Left lung (tissue), 14 donors: ENCODE measurements at places on chromosomes 4 and X. TPM values are rescaled to one million over a fixed set of nuclear protein-coding genes. Genes with fewer than 3 reads are reported as not detected.

DNA sequence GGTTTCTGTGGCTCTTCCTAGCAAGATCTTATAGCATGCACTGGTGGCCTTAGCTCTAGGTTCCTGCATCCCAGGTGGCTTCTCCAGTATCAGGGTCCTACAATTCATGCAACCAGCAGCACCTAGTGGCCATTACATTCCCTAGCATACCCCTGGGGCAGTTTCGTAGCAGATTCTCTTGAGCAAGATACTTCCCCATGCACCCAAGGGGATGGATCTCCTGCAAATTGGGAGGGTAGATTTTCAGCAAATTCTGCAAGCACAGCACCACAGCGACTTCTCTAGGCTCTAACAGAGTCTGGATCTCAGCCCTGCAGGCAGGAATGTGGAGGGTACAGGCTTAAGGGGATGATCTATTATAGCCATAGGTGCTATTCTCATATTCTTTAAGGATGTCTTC is 13.1 kb upstream of the SLC9B1 start:
- H3K36me3 ChIP-seq: no peaks in the 10 kb centered on the region
- no peaks in the 10 kb centered on the region for H3K4me1 ChIP-seq
- DNase-seq: no peak
- no peak overlapping the region for H3K27ac ChIP-seq
- no peak overlapping the region for H3K4me3 ChIP-seq

DNA sequence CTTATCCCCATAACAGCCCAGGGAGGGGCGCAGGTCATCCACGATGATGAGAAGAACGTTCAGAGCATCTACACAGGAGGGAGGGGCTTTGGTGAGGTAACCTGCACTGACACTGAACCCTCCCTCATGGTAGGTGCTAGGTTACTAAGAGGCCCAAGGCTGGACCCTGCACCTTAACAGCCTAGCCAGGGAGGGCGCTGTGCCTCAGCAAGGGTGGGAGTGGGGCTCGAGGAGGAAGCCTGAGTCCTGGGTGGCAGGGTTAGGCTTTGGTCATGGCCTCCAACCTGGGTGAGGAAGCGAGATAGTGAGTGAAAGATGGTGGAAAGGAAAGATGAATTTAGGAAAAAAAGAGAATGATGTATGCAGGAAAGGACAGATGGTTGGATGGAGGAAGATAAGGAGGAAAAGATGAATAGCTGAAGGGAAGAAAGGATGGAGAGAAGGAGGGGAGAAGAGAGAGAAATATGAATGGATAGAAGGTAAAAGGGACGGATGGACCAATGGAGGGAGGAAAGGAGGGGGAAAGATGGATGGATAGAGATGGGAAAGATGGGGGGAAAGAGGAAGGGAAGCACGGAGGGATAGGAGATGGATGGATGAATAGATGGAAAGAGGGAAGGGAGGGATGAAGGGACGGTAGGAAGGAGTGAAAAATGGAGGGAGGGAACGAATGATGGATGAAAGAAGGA is 736 bp downstream of the IDS start:
- H3K4me3 ChIP-seq: peak overlapping the region; percentile 54
- H3K36me3 ChIP-seq: no peaks in the 10 kb centered on the region
- H3K4me1 ChIP-seq: no peaks in the 10 kb centered on the region
- no peak for DNase-seq
- peak overlapping the region; percentile 67 for H3K27ac ChIP-seq

GRCh38 chr4:26879805-26880204 is 19.2 kb downstream of the STIM2 start:
- no peak for DNase-seq

DNA sequence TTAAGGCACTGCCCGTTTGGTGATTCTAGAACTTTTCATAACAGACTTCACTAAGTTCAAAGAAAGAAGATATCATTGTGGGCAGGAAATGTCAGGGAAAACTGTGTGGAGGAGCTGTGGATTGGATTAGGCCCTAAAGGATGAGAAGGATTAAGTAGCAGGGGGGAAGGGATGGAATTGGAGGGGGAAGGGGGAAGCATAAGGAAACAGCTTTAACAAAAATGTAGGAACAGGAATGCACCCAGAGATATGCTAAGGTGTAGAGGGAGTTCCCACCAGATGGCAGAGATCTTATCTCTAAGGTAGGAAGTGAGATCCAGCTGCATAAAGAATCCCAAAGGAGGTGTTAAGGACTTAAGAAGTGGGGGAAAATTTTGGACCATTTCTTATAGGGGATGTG is 114.5 kb downstream of the LARP7 start:
- no peak overlapping the region for H3K27ac ChIP-seq
- no peaks in the 10 kb centered on the region for H3K36me3 ChIP-seq
- no peak overlapping the region for H3K4me3 ChIP-seq
- DNase-seq: no peak
- no peaks in the 10 kb centered on the region for H3K27me3 ChIP-seq

- no peaks in the 10 kb centered on the region for H3K27me3 ChIP-seq
- no peak for DNase-seq
- no peaks in the 10 kb centered on the region for H3K4me1 ChIP-seq
- no peak overlapping the region for H3K4me3 ChIP-seq
- no peaks in the 10 kb centered on the region for H3K36me3 ChIP-seq
- H3K27ac ChIP-seq: no peak overlapping the region
Measured at GRCh38 chrX:82677286-82677685, 830.8 kb upstream of the POU3F4 start.

GRCh38 chr4:154741922-154742850 is 1.6 kb upstream of the LRAT start:
- no peak for DNase-seq
- H3K27ac ChIP-seq: no peak overlapping the region
- H3K36me3 ChIP-seq: no peaks in the 10 kb centered on the region
- H3K4me1 ChIP-seq: peaks cover 19% of the 10 kb centered on the region
- peaks cover 67% of the 10 kb centered on the region for H3K27me3 ChIP-seq
- peak overlapping the region; percentile 1 for H3K4me3 ChIP-seq

DNA sequence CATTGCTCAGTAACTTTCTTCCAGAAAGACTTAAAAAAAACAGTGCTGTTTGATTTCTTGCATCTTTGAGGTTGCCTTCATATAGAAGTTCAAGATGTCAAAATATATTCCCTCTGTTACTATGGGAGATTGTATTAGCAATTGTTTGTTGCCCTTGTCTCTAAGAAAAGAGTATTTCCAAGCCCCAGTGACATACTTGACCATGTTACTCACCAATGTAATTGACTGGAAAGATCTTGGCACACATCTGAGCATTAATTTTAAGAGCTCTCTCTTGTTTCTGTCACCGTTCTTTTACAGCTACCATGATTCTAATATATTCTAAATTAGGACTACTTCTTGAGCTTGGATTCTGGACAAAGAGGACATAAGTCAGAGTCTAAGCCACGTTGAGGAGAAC is 902.7 kb upstream of the EPHA5 start:
- no peaks in the 10 kb centered on the region for H3K4me1 ChIP-seq
- H3K27ac ChIP-seq: no peak overlapping the region
- DNase-seq: no peak
- H3K27me3 ChIP-seq: no peaks in the 10 kb centered on the region

The SYNPO2 gene
- polyA plus RNA-seq: 2.8 TPM

The IL3RA gene
- 26.4 TPM for polyA plus RNA-seq

The DCAF12L2 gene
- 0.29 TPM for polyA plus RNA-seq

The HTN1 gene
- polyA plus RNA-seq: not detected
